ENCODE measurements at places on chromosomes 3 and 15. TPM values are rescaled to one million over a fixed set of nuclear protein-coding genes. Genes with fewer than 3 reads are reported as not detected.

Gene SQOR
- 6.2 TPM for polyA plus RNA-seq

Gene SLC27A2
- 0.39 TPM for polyA plus RNA-seq

Gene HYAL2
- polyA plus RNA-seq, result 39.2 TPM

Gene RPL39L
- 7.6 TPM for polyA plus RNA-seq

Gene ENTPD3
- polyA plus RNA-seq, result 0.71 TPM

Gene GOLGA6D
- polyA plus RNA-seq, result 0.25 TPM

All from hindlimb muscle (tissue), 1 donor.